ENCODE measurements at places on chromosomes 4 and X.

- DNase-seq: no peak
These were observed 296.8 kb upstream of the AADAT start for GRCh38 chr4:170386511-170386910.

DNA sequence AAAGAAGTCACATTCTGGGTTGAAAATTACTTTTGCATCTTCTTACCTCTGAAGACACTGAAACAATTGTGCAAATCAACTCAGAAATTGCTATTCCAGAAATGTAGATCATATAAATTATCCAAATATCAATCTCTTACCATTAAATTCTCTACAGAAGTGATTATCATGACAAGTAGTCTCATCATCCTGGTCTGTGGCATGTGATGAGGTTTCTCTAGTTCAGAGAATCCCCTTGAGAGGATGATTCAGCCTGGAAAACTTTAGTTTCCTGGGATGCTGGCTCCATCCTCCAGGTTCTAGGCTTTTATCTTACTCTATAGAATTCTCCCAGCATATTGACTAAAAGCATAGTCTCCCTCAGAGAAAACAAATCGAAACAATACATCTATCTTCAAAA lies 76.2 kb upstream of the S100G start:
- no peak for DNase-seq

DNA sequence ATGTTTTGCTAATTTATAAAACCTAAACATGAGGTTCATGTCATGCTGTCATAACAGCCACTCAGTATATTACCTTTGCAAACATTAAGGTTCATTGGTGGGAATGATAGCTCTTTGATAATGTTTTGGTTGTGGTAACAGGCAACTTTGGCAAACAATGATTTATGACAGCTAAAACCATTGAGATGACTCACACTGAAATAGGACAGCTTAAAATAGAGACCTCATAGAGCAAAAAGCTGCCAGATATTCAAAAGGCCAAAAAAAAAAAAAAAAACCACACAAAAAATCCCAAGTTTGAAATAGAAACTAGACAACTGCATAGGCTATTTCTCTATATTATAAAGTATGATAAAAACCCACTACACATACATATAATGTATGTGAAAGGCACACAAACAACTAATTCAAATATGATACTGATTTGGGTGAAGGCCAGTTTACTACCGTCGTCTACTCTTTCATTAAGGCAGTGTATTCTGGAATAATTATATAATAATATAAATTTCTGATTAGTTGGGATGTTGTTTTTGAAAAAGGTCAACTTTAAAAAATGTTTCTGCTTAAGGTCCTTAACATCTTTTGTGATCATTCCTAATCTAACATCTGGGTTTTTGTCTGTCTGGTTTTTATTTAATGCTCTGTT lies 646.0 kb upstream of the PITX2 start:
- no peak for DNase-seq

DNA sequence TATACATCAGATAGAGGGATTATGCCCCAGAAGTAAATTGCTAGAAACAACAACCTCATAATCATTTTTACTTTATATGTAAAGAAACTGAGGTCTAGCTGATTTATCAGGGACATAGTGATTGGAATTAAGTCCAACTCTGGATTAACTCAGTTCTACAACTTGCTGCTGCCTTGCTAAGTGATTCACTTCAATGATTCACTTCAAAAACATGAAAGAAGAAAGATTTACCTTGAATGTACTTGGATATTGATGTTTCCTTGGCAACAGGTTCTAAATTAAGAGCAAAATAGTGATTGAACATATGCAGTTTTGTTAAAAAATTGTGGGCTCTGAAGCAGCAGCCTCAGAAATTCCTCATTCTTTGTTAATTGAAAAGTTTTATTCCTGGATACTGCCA lies 99.8 kb upstream of the H2AZ1 start:
- DNase-seq: no peak

DNA sequence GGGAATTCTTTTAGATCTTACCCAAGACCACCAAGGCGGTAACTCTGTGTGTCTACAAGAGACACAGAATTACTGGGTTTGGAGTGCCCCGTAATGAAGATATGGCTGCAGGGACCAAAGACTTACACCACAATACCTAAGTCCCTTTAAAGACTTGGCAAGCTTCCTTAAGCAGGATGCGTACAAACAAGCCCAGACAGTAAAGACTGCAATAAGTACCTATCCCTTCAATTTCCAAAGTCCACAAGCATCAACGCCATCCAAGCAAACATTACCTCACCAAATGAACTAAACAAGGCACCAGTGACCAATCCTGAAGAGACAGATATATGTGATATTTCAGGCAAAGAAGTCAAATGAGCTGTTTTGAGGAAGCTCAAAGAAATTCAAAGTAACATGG lies 42.3 kb upstream of the RNF128 start:
- no peak for DNase-seq

GRCh38 chrX:101918751-101919150 lies 13.1 kb downstream of the ZMAT1 start:
- DNase-seq: no peak

DNA sequence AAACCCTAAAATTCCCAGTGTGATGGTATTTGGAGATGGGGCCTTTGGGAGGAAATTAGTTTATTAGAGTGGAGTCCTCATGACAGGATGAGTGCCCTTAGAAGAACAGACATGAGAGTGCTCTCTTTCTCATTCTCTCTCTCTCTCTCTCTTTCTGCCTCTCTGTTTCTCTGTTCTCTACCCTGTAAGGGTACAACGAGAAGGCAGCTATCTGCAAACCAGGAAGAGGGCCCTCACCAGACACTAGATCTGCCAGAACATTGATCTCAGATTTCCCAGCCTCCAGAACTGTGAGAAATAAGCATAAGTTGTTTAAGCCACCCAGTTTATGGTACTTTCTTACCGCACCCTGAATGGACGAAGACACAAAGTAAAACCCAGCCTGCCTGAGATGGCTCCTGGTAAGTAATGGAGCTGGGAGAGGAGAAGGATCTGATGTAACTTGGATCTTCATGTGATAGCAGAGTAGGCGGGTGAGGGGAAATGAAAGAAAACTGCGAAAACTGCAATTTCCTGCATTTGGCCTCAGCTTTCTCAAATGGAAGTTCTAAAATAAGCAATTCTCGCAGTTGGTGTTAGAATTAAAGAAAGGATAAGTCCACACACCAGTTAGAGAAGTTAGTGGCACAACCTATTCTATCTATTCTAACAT lies 8.7 kb upstream of the CDS1 start:
- no peak for DNase-seq

All from activated CD4-positive, alpha-beta T cell treated with anti-CD3 and anti-CD28 coated beads for 4 hours (primary cell).